ENCODE measurements at places on chromosomes 1 and 21.

DNA sequence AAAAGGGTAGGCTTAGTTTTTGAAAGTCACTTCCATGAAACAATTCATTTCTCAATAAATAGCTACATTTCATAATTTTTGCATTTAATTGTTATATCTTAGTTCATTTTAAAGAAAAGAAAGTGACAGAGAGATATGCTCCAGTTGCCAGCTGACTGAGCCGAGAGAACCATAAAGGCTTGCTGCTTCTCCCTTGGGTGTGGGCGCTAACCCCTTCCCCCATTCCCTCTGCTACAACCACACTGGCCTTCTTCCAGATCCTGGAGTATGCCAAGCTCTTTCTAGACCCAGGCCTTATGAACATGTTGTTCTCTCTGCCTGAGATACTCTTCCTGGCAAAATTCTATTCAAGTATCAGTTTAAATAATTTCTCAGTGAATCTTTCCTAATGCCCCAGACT, 12.3 kb downstream of the SORT1 start:
- no peak for DNase-seq

DNA sequence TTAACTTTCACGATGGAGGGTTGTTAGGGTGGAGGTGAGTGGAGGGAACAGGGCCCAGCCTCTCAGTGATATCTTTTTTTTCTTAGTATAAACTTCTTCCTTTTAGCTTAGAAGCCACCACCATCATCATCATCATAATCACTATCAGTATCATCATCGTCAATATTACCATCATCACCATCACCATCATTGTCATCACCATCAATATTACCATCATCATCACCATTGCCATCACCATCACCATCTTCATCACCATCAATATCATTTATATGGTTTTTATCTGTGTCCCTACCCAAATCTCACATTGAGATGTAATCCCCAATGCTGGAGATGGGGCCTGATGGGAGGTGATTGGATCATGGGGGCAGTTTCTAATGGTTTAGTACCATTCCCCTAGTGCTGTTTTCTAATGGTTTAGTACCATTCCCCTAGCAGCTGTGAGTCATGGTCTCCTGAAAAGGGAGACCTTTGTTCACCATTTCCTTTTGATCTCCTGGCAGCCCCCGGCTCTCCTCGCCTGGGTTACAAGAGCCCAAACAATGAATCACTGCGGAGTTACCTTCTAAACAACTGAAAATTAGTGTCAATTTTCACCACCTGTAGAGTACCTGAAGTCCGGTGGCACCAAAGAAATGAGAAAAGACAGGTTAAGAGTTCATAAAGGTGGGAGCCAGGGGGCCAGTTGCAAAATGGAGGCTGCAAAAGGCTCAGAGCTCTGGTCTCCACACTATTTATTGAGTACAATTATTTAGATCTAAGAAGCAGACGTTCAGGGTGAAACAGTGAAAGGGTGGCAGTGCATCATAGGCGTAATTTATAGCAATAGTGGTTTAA, 3.1 kb upstream of the PLA2G2E start:
- DNase-seq, result no peak

DNA sequence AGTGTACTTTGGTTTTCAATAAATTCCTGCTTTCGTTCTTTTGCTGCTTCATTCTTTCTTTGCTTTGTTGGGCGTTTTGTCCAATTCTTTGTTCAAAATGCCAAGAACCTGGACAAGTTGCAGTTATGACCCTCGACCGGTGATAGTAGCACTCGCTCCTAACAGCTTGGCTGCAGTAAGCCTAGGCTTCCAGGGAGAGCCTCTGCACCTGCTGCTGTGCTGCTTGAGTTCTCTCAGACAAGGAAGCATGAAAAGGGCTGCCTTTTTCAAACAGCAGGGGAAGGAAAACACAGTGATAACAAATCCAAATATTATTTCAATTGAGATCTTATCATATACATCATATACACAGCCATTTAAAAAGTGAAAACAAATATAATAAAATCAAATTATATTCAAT, 12.8 kb upstream of the RIPK4 start:
- no peak for DNase-seq

DNA sequence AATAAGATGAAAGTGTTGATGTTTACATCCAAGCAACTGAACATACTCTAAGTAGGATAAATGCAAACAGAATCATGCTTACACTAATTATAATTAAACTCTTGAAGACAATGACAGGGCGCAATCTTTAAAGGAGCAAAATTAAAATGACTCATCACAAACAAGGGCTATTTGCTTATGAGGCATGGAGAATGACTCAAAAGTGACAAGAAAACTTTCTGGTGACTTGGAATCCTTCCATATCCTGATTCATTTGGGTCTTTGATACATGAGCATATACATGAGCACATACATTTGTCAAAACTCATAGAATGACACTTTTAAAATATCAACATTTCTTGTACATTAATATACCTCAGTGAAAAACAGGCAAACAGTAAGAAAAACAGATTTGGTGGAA, 1632.3 kb downstream of the KCNT2 start:
- DNase-seq, result no peak

- DNase-seq, result no peak
These were observed 24.0 kb downstream of the SPATA21 start for GRCh38 chr1:16413191-16413590.

Measured in CD4-positive, alpha-beta T cell (primary cell).